ENCODE measurements at places on chromosomes 6 and 20. TPM values are rescaled to one million over a fixed set of nuclear protein-coding genes. Genes with fewer than 3 reads are reported as not detected.

DNA sequence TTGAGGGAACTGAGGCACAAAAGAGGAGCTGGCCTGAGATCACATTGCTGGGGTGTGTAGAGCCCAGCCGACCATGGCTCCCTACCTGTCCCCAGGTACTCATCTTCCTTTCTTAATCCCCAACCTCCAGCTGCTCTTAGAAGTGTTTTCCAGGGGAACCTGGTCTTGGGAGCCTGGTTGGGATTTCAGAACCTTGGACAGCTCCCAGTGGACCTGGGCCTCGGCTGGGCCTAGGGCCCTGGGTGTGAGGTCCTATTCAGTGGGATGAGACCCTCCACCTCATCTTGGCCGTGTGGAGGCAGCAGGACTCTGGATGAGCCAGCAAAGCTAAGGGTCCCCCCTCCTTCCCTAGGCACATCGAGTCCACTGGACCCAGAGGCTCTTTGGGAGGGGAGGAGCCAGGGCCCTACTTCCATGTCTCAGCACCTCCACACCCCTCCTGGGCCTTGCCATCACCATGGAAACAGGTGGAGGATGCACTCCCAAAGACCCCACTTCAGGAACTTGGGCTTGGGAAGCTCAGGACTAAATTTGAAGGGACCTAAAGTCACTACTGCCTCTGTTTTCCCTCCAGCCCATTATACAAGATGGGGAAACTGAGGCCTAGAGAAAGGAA, 38.5 kb downstream of the DLGAP4 start:
- no peaks in the 10 kb centered on the region for H3K27me3 ChIP-seq
- H3K4me3 ChIP-seq, result no peak overlapping the region
- peak; percentile 60 for DNase-seq
- H3K36me3 ChIP-seq, result no peaks in the 10 kb centered on the region

DNA sequence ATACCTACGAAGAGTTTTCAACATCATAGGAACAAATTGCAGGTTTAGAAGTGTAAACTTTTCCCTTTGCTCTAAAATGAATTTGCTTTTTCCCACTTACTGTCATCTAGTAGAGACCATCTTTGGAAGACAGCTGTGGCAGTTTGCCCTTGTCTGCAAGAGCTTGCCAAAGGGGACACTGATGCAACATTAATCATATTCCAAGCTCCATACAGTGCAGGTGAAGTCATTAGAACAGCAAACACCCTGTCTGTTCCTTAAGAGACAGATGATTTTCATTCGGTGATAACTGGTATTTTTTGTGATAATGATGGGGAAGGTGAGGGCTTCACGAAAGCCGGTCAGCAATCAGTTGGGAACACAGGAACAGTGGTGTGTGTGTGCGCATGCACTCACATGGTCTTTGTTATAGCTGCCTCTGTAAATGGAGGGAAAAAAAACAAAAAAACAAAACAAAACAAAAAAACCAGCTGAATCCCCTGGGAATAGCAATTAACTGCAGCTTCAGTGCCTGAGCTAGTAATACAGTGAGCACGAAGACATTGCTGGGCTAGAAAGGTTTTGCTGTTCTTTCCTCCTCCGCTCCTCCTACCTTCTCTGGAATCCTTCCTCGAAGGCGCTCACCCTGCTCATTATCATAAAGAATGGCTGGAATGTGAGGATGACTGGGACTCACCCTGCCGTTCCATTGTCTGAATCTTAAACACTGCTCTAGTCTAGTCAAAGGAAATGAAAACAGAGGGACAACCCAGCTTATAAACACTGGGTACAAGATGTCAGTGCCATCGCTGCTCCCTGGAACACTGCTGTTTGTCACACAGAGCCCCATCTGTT, 35.2 kb upstream of the KIF13A start:
- H3K27ac ChIP-seq, result no peak overlapping the region
- no peak for DNase-seq
- no peaks in the 10 kb centered on the region for H3K27me3 ChIP-seq
- no peak overlapping the region for H3K4me3 ChIP-seq
- no peaks in the 10 kb centered on the region for H3K4me1 ChIP-seq
- H3K36me3 ChIP-seq, result no peaks in the 10 kb centered on the region

Gene ECT2L
- total RNA-seq, result 0.11 TPM

DNA sequence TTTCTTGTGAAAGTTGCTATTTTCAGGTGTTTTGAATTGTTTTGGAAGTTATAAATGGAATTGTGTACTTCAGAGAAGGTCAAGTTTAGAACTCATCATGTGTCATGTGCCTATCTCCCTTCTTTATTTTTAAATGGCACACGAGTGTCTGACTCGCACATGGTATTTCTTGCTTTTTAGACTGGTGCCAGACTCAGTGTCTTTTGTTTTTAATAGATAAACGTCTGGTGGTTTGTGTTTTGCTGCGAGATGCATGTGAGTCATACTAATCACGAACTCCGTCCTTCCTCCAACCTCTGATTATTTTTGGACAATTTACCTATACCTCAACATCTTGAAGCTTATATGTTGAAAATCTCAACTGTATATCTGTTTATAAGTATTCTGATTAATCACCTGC, 292.1 kb downstream of the CDKAL1 start:
- no peaks in the 10 kb centered on the region for H3K27me3 ChIP-seq
- no peaks in the 10 kb centered on the region for H3K36me3 ChIP-seq
- H3K4me1 ChIP-seq, result no peaks in the 10 kb centered on the region
- no peak for DNase-seq
- H3K4me3 ChIP-seq, result no peak overlapping the region
- no peak overlapping the region for H3K27ac ChIP-seq

- no peak overlapping the region for H3K4me3 ChIP-seq
- H3K4me1 ChIP-seq, result peaks cover 27% of the 10 kb centered on the region
- no peak for DNase-seq
- peak overlapping the region; percentile 63 for H3K27ac ChIP-seq
- no peaks in the 10 kb centered on the region for H3K36me3 ChIP-seq
Measured at GRCh38 chr6:41288754-41289129, 2.3 kb upstream of the TREM1 start.

Gene ZC3H12D
- total RNA-seq, result 1.4 TPM

Gene PXT1
- total RNA-seq, result not detected
